Erythroblast (primary cell): ENCODE measurements at places on chromosomes 6 and 20.
A peak's percentile ranks its signal among the peaks of the same experiment; 100 is the strongest.

GRCh38 chr6:9593554-9593953 lies 821.3 kb downstream of the TFAP2A start:
- no peak for DNase-seq

DNA sequence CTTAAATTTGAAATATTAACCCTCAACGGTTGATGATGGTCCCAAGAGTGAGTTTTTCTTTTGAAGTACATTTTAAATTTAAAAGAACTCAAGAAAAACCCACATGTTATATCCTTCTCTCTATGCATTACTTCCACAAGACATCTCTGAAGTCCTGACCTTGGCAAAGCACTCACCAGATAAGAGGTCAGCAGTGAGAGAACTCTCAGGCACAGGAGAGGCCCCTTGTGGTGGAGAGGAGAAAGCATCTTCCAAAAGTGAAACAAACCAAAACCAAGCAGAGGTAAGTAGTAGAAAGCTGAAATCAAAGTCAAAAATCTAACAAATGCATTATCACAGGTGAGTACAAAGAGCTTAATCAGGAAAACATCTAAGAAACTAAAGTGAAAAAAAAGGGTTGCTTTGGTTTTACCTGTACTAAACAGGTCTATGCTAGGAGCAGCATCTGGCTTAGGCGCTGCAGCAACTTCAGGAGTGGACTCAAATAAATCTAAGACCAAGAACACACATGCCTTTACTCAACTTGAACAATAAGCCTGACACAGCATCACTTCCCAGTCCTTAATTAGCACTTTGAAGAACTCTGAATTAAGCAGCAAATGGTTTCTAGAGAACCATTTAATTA lies 80.5 kb downstream of the PRSS35 start:
- DNase-seq, result peak; percentile 24

DNA sequence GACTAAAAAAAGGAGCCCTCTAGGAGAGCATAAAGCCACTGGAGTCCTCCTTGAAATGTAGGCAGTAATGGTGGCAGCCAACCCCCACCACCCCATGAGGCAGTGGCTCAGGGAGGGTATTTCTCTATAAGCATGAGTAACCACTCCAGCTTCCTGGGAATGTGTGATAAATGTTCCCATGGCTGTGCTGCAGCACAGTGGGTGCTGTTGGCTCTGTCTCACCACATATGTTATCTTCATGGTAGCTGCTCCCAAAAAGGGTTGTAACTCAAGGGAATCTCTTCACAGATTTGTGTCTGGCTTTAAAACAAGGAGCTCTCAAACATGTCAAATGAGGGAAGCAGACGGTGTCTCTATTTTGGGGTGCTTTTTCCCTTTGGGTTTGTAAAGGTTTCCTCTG lies 7.5 kb upstream of the PHACTR1 start:
- no peak for DNase-seq

GRCh38 chr6:142879076-142879475 lies 65.9 kb downstream of the HIVEP2 start:
- DNase-seq, result no peak

DNA sequence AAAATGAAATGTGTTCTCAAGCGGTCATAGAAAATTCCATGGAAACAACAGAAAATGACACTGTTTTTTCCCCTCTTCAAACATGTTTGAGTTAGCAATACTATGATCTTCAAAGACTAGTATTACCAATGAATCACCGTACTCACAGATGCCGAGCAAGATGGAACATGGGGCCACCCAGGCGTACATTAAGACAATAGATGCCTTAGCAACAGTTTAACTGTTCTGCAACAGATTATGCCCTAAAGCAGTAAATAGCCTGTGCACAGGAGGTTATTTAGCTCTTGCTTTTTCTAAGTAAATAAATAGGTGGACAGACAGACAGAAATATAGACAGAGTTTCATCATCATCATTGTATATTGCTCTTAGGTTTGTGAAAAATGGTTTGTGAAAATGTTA lies 284.0 kb upstream of the DEFB112 start:
- no peak for DNase-seq

- no peak for DNase-seq
Measured at GRCh38 chr20:56941101-56941686, 312.1 kb downstream of the TFAP2C start.

GRCh38 chr6:25831532-25832306 lies at the start of gene SLC17A1:
TSS of gene SLC17A1 (minus strand) at chr6:25832052. CDS start at chr6:25830557, 1,495 bp downstream.
- no peak for DNase-seq

DNA sequence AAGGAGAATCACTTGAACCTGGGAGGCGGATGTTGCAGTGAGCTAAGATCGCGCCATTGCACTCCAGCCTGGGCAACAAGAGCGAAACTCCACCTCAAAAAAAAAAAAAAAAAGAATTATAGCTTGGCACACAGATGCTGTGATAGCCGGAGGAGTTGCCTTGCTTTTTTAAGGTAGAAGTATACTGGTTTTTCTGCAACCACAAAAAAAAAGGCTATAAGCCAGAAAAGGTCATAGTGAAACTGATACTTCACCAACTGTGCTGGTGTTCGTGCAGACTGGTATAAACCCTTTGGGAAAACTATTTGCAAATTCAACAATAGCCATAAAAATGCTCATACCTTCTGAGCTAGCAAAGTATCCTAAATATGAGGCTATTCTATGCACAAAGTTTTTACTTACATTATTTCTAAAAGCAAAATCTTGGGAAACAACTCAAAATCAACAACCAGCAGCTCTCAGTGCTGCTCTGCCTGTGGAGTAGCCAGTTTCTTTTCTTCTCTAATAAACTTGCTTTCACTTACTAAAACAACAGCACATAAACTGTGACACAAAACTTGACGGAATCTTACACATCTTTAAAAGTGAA lies 44.0 kb downstream of the B4GALT5 start:
- no peak for DNase-seq

GRCh38 chr6:143961886-143962878 lies 45.9 kb downstream of the PLAGL1 start:
- no peak for DNase-seq

DNA sequence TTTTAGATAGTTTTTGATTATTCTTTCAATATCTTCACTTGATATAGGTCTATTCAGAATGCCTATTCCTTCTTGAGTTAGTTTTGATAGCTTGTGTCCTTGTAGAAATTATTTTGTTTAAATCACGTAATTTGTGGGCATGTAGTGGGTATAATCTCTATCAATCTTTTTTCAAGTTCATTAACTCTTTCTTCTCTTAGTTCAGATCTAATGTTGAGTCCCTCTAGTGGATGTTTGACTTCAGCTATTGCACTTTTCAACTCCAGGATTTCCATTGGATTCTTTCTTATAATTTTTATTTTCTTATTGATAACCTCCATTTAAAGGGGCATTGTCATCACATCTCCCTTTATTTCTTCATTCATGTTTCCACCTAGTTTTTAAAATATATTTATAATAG lies 135.6 kb downstream of the COL12A1 start:
- DNase-seq, result no peak

GRCh38 chr6:167915139-167915538 lies 82.3 kb upstream of the KIF25 start:
- no peak for DNase-seq

GRCh38 chr6:16773362-16773761 lies 12.1 kb upstream of the ATXN1 start:
- no peak for DNase-seq

GRCh38 chr6:113209315-113209714 lies 647.8 kb upstream of the MARCKS start:
- no peak for DNase-seq

- no peak for DNase-seq
Measured at GRCh38 chr6:53643481-53643965, 22.0 kb downstream of the KLHL31 start.

- DNase-seq, result no peak
Measured at GRCh38 chr6:16244869-16245451, 6.6 kb downstream of the GMPR start.

DNA sequence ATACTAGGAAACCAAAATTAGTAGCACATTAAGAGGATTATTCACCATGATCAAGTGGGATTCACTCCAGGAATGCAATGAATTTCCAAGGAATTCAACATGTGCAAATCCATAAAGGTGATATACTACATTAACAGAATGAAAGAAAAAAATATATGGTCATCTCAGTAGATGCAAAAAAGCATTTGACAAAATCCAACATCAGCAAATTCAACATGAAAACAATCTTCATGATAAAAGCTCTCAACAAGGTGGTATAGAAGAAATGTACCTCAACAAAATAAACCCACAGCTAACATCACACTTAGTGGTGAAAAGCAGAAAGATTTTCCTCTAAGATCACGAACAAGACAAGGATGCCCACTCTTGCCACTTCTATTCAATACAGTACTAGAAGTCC lies 74.4 kb upstream of the PDE10A start:
- DNase-seq, result no peak

DNA sequence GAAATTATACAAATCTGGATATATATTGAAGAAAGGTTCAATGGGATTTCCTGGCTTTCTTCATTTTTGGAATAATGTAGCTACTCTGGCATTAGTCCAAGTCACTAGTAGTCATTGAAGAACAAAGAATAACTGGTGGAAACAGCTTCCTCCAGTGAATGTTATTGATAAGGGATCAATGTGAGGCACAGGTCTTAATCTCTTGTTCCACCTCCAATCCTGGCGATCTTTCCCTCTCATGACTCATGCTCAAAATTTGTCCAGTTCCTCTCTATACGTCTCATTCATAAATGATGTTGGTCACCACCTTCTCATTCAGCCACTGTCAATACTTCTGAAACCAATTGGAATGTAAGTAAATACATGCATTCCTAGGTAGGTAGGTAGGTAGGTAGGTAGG lies 185.0 kb upstream of the BMP2 start:
- DNase-seq, result peak; percentile 9

GRCh38 chr6:144264270-144265060 lies 20.7 kb upstream of the UTRN start:
- no peak for DNase-seq

DNA sequence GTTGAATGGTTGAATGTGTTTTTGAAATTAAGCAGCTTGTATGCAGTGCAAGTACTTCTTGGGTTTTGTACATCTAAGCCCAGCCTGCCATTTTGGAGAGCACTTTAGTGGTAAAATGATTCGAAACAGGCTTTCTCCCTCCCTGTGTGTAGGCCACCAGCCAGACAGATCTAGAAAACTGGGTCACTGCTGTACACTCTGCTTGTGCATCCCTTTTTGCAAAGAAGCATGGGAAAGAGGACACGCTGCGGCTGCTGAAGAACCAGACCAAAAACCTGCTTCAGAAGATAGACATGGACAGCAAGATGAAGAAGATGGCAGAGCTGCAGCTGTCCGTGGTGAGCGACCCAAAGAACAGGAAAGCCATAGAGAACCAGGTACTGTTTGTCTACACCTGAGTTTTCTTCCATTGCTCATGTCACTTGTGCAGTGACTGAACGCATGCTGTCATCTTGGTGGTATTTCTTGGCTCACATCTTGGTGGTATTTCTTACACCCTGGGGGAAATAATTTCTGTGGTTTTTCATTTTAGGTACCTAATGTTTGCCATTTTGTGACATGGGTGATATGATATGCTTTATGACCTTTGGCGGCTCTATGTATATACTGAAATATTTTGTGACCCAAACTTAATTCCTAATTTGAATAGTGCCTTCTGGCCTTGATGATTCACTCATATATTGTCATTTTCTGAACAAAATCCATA lies 115.7 kb upstream of the CLDN20 start:
- no peak for DNase-seq

- DNase-seq, result no peak
Measured at GRCh38 chr6:17867880-17868279, 119.6 kb downstream of the KIF13A start.

DNA sequence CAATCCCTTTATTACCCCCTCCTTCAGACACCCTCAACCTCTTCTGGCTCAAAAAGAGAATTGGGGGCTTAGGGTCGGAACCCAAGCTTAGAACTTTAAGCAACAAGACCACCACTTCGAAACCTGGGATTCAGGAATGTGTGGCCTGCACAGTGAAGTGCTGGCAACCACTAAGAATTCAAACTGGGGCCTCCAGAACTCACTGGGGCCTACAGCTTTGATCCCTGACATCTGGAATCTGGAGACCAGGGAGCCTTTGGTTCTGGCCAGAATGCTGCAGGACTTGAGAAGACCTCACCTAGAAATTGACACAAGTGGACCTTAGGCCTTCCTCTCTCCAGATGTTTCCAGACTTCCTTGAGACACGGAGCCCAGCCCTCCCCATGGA lies 2.2 kb downstream of the TNF start:
- DNase-seq, result no peak

GRCh38 chr6:70590400-70590799 lies 23.7 kb downstream of the SDHAF4 start:
- no peak for DNase-seq

DNA sequence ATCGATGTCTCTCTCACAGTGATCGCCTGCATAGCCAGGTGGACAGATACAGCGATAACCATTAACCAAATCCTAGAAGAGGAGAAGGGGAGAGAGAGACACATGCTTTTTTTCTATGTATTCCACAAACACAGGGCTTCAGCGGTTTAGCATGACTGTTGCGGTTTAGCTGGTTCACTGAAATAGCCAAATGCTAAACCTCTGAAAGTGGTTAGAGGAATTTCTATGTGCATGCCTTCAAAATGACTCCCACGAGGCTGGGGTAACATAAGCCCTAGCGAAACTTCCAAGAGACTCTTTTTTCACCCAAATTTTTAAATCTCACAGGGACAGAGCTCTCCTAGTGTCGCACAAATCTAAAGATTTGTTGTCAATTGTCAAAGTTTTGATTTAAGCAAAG lies 25.1 kb downstream of the JAG1 start:
- DNase-seq, result no peak

GRCh38 chr6:40352006-40352405 lies 235.2 kb downstream of the LRFN2 start:
- no peak for DNase-seq

GRCh38 chr6:90286884-90287488 lies 9.7 kb downstream of the BACH2 start:
- peak; percentile 67 for DNase-seq

DNA sequence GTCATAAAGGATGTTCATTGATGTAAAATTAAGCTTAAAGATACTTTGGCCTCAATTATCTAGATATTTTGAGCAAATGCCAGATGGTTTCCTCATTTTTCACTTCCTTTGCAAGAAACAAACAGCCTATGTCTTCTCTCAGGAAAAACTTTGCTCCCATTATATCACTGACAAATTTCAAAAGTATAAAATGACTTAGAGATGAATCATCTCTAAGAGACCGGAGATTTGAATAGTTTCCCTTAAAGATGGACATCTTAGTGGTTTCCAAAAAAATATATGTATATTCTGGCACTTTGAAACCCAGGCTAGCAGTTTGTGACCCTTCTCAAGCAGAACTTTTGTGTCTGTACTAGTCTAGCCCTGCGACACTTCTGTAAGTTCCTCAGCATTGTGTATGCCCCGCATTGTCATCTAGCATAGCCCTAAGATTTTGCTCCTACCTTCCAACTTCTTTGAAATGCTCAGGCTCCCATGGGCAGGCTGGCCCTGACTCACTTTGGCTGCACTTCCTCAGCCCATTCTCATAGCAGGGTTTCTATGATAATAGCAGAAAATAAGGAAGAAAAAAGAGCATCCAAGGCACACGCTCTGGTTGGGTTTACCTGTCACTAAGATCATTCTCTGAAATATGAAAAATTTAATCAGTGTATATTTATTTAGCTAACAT lies 25.7 kb upstream of the POU3F2 start:
- DNase-seq, result no peak
